Bone marrow (tissue), 2 donors: ENCODE measurements at places on chromosomes 12 and 14.

DNA sequence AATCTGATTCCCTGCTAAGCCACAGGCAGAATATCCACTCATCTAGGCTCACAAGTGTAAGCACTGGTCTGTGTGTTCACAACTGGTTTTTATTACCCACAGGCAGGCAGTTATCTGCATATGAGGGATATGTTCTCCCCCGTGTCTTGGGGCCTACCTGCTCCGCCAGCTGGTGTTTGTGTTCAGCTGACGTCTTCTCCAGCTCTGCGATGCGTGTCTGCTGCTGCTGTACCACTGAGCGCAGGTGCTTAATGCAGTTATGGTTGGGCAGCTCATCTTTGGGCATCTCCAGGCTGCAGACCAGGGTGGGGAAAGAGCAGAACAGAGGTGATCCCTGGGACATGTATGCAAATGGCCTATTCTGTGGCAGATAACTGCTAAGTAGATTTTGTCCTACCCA, 13.7 kb downstream of the RNF41 start:
- DNase-seq: no peak

DNA sequence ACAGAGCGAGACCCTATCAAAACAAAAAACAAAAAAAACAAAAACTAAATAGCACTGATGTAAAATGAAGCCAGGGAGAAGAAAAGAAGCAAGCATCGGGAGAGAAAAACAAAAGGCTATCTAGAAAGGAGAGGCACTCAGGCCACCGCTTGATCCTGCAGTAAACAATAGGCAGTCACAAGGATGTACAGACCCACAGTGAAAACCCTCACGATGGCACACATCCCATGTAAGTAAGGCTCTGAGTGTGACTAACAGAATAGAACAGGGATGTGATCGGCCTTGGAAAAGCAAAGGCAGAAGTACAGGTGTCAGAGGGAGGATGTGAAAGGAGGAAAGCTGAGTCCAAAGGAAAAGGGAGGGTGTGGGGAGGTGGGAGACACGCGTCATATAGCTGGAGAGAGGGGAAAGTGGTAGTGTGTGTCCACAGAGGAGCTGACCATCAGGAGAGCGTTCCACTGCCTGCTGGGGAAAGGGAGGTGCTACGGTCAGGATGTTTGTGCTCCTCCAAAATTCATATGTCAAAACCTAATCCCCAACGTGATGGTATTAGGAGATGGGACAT, 31.5 kb downstream of the CAMKK2 start:
- DNase-seq: no peak

- DNase-seq: peak; percentile 18
Observed at GRCh38 chr12:104177663-104178501, 37.7 kb upstream of the TXNRD1 start.

DNA sequence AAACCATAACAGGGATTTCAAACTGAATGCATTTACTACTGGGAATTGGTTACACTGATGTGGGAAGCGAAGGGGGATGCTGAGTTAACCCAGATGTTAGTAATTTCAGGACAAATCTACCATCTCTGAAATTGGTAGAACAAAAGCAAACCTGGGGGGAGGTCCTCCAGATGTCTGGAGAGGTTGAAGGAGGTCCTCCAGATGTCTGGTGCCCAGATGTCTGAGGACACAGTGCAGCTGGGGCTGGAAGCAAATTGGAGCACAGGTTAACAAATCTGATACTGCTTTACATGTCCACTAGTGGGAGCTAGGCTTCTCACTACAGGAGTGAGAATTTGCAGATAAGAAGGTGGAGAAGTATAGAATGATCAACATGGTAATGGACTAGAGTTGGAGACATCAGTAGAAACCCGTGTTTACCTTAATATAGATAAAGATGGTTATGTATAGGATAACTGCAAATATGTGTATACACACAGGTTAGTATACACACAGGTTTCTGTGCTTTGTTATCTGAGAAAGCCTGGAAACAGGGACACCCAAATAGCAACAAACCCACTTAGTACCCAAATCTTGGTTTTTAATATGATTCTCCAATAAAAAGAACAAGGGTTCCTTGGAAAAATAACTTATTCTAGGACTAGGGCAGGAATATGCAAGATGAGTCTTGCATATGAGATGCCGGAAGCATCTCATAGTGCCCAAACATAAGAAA, 162.5 kb downstream of the C12orf50 start:
- DNase-seq: no peak

- DNase-seq: no peak
Observed at GRCh38 chr14:56224691-56225681, 106.8 kb downstream of the PELI2 start.

- DNase-seq: no peak
Observed at GRCh38 chr14:98634043-98634820, 637.8 kb downstream of the BCL11B start.

- DNase-seq: no peak
Observed at GRCh38 chr12:78914859-78915331, 50.3 kb downstream of the SYT1 start.

- no peak for DNase-seq
Observed at GRCh38 chr12:123085066-123085465, 65.8 kb downstream of the PITPNM2 start.

GRCh38 chr12:122846622-122847515, 11.6 kb downstream of the HIP1R start:
- no peak for DNase-seq

- no peak for DNase-seq
Observed at GRCh38 chr12:125137766-125138344, 72.6 kb downstream of the AACS start.

- no peak for DNase-seq
Observed at GRCh38 chr12:90902596-90902995, 52.4 kb downstream of the CCER1 start.

DNA sequence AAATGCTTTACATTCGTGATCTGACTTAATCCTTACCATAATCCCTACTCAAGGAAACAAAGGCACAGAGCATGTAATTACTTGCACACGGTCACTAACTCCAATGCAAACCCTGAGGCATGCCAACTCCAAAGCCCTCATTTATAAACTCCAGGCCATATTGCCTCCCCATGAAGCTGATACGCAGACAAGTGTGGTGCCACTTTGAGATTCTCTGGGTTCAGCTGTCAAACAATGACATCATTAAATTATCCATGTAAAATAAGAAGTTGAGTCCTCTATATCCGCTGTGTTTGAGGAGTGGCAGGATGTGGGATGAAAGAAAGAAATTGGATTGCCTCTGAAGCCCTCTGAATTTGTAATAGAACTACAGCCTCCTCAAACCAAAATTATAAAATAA, 62.8 kb downstream of the ANO4 start:
- DNase-seq: no peak

DNA sequence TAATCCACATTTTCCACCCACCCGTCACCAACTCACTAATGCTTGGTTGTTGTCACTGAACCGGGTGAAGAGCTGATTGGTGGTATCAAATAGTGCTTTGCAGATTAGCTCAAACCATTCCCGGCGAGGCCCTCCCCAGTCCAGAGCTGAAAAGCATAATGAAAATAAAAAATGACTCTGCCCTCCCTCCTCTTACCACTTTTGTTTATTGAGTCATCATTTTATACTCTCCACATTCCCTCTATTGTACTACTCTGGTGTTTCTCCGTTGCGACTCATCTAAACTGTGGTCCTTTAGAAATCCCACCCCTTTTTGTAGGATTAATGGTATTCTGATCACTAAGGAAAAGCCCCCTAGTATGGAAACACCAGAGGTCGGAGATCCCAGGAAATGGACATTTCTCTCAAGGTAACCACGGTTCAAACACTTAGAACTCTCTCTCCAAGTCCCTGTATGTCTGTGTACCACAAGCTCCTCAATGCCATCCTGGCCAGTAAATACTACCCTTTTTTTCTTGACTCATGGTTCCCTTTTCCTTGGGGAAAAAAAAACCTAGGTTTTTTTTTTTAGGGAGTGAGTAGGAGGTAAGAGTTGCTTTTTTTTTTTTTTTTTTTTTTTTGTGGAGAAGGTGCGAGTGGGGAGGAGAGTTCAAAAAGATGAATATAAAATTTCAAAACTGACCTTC, 42.0 kb downstream of the AREL1 start:
- DNase-seq: no peak

DNA sequence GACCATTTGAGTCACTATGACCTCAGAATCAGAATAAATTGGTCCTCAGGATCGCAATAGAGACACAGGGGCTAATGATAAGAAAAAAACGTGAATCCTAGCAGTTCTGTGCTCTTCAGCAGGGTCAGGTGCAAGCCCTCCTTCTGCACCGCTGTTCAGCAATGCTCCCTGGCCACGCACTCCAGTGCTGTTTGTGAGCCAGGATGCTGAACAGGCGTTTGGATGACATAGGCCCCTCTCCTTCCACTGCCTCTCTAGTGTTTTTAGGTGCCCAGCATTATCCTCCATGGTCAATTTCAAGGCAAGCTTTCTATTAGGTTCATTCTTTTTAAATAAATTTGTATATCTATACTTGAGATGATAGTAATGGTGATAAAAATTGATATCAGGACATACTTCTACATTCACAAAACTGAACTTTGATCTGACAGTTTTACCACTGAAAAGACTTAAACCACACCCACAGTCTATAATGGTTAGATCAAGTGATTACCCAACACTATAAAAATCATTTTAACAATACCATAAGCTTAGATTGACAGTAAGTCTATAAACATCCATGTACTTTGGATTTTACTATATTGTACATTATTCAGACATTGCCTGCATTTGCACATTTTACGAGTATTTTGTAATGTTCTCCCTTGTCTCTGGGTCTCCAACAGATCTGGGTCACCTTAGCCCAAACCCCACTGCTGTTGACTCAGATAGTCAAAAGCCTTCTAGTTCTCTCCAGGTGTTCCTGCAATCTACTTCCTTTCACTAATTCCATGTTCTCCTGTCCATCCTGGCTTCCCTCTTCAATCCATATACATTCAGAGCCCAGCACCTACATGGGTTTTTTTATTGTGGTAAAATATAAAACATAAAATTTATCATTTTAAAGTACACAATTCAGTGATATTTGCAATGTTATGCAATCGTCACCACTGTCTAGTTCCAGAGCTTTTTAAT, 114.9 kb upstream of the COCH start:
- no peak for DNase-seq

DNA sequence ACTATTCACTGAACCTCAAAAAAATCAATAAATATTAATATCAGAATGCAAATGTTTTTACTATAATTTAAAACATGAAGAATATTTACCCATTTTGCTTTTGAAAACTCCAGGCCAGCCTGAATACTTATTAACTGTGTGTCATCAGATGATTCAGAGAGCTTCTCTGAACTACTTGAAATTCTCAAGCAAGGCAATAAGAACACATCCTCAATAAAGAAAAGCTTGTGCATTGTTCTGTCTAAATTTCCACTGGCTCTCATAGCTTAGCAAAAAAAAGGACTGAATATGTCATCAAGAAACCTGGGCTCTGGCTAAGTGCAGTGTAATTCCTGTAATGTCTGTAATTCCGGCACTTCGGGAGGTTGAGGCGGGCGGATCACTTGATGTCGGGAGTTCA, 194.1 kb downstream of the BTG1 start:
- no peak for DNase-seq

GRCh38 chr14:76422662-76423061, 46.7 kb downstream of the ESRRB start:
- DNase-seq: no peak

DNA sequence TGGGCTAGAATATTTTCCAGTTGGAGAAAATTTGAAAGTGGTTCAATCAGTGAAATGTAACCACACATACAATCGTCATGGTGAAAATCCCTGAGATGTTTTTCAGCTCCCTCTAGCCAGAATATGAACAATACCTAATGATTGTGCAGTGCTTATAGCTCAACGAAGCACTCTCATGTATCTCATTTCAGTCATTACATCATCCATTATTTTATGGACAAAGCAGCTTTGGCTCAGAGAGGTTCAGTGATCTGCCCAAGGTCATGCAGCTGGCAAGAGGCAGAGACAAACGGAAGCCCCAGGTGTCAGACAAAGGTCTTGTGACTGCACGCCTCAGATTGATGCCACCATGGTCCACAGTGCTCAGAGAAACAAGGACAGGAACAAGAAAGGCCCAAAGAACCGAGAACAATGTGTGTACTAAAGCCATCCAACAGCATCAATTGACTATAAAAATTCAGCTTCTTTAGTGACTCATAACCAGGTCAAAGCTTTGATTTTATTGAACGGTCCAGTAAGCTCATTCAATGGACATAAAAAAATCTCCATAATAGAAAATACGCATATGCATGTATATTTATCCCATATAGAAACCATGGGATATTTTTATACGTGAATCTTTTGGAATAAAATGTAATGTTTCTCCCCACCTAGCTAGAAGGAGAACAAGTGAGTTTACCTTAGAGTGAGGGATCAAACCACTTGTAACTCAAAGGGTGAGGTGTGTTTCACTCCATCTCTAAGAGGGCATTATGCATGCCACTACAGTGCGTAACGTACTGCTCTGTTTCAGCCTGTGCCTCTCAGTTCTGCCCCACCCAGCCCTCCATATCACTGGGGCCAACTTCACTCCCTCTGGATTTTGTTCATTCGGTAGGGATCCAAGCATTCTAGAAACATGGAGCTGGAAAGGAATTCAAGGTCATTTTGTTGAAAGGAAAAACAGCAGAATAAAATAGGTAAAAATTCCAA, 141.8 kb downstream of the GRIN2B start:
- DNase-seq: no peak

- no peak for DNase-seq
Observed at GRCh38 chr12:84601483-84601882, 311.1 kb downstream of the SLC6A15 start.

DNA sequence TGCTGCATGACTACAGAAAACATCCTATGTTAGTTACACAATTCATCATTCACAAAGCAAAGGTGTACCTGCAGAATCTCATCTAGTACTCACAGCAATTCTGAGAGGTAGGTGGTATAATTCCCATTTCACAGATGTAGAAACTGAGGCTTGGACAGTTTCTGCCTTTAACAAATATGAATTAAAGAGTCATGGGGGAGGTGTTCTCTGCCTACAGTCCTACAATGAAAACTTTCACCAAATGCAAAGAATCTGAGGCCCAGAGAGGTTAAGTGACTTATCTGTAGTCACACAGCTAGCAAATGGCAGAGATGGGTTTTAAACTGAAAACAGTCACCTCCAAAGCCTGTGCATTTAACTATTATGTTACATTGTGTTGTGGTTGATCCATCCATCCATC, 171.6 kb upstream of the WSCD2 start:
- no peak for DNase-seq

- DNase-seq: no peak
Observed at GRCh38 chr14:53884601-53885000, 72.0 kb downstream of the BMP4 start.

DNA sequence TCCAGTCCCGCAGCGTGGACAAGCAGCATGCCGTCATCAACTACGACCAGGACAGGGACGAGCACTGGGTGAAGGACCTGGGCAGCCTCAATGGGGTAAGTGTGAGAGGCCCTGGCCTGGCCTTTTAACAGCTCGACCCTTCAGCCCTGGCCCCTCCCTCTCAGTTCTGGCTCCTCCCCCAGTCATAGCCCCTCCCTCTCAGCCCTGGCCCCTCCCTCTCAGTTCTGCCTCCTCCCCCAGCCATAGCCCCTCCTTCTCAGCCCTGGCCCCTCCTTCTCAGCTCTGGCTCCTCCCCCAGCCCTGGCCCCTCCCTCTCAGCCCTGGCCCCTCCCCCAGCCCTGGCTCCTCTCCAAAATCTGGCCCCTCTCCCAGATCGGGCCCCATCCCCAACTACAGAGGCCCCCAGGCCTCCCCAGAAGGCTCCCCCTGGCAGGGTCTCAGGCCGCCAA, 11.2 kb downstream of the CEP170B start:
- DNase-seq: no peak
